Astrocyte of the spinal cord (primary cell): ENCODE measurements at places on chromosomes 12 and 14.

DNA sequence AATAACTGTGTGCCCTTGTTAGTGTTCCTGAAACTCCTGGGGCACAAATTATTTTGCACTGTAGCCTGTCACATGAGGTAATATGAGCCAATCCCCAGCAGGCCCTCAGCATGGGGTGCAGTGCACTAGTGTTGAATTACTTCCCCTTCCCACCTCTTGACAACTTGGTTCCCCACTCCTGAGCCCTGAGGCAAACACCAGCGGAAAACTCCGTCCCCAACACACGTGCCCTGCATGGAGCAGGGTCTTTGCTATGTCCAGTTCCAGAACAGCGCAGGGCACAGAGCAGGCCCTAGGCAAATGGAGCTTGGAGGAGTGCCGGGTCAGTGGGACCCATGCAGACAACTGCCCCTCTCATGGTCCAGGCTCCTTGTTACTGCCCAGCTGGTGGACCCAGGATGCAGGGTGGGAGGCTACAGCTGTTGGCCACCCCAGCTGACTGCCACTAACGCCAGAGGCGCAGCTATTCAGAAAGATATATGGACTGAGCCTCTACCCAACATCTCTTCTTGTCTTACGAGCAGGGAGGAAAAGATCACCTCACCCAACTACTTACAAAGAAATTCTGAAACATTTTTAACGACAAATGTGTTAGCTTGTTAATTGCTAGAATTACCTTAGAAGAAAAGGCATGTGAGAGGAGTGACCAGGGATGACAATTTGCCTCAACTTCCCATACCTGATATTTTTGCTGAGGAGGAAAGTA lies 71.6 kb downstream of the NT5DC3 start:
- no peak for DNase-seq

GRCh38 chr12:110888256-110888991 lies 32.0 kb downstream of the MYL2 start:
- no peak for DNase-seq

- no peak for DNase-seq
Observed at GRCh38 chr12:131561051-131561450, 149.8 kb upstream of the SFSWAP start.

- no peak for DNase-seq
Observed at GRCh38 chr12:19867970-19868369, 428.7 kb downstream of the AEBP2 start.

DNA sequence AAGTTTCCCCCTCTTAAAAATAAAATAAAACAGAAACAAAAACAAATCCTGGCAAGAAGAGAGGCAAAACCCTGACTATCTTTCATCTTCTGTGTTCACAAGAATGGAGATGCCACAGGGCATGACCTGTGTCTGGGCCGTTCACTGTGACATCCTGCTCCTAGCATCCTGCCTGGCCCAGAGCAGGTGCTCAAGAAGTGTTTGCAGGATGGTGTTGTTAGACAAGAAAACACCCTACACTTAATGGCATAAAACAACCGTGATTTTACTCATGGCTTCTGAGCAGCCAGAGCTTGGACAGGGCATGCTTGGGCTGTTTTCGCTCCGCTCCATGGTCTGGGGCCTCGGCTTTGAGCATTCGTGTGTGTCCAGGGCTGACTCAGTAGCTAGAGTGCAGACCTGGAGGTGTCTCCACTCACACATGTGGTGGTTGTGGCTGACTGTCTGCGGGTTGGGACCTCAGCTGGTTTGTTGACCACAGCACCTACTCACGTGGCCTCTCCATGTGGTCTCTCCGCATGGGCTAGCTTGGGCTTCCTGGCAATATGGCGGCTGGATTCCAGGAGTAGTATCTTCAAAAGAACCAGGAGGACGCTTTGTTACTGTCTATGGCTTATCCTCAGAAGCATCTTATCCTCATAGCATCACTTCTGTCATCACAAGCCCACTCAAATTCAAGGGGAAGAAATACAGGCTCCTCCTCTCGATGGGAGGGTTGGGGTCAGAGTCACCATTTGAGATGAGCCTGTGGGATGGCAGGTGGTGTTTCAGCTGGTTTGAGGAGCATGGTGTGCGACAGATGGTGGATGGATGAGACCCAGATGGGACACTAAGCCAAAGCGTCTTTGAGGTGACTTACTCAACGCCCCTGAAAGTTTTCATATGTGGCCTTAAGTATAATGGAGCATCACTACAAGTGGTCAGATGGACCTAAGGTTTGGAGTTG lies 33.2 kb upstream of the FZD10 start:
- no peak for DNase-seq

GRCh38 chr12:103493199-103493598 lies 2.6 kb downstream of the C12orf42 start:
- no peak for DNase-seq
